OCI-M1 (cell line): ENCODE measurements at places on chromosomes 1 and 21.
A peak's percentile ranks its signal among the peaks of the same experiment; 100 is the strongest.

DNA sequence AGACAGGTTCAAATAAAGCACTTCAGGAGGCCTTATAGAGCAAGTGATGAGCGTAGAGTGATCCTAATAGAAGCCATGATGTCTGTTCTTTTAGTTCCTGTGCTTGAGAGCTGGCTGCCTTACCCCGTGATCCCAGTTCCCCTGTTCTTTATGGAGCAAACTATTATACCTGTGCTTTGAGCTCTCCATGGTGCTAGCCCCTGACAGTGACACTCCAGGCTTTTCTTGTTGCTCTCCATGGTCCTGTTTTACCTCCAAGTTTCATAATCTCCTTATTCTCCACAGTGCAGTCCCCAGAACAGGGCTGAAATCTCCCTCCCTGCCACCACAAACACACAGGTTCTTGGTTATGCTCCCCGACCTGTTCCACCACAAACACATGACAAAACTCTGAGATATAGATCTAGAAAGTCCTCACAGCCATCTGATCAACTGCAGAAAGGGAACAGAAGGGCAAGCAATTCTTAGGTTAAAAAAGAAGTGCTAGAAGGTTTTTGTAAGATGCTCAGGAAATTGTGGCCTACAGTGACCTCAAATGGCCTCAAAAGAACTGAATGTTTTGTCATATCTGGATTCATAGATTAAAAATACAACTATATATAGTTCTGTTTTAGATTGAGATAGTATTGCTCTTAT, 6.0 kb downstream of the CADM3 start:
- DNase-seq: peak; percentile 89

- no peak for DNase-seq
Measured at GRCh38 chr1:19786988-19787423, 12.7 kb downstream of the TMCO4 start.

- no peak for DNase-seq
Measured at GRCh38 chr1:205044741-205045140, 1.7 kb downstream of the CNTN2 start.

- DNase-seq: no peak
Measured at GRCh38 chr1:199591468-199591867, 436.0 kb upstream of the NR5A2 start.

- peak; percentile 68 for DNase-seq
Measured at GRCh38 chr1:67052741-67053534, 1.0 kb downstream of the SLC35D1 start.

- DNase-seq: no peak
Measured at GRCh38 chr1:115222616-115223402, 115.2 kb downstream of the NGF start.

GRCh38 chr1:4133297-4133938, 233.3 kb upstream of the C1orf174 start:
- DNase-seq: no peak

GRCh38 chr1:218368686-218369085, 23.6 kb downstream of the TGFB2 start:
- no peak for DNase-seq

DNA sequence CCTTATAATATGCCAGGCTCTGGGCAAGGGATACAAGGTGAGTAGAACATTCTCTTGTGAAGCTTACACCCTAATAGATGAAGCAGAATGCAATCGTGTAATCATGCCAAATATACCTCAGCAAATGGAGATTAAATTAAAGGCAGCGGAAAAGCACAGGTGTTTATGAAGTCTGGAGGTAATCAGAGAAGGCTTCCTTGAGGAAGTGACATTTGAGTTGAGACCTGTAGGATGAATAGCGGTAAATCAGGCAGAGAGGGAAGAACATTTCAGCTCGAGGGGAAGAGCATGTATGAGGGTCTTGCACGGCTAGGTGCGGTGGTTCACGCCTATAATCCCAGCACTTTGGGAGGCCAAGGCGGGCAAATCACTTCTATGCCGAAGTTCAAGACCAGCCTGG, 13.5 kb downstream of the E2F2 start:
- DNase-seq: no peak

GRCh38 chr1:168897249-168897648, 168.2 kb upstream of the DPT start:
- DNase-seq: no peak
